ENCODE measurements at places on chromosomes 6 and 20.

DNA sequence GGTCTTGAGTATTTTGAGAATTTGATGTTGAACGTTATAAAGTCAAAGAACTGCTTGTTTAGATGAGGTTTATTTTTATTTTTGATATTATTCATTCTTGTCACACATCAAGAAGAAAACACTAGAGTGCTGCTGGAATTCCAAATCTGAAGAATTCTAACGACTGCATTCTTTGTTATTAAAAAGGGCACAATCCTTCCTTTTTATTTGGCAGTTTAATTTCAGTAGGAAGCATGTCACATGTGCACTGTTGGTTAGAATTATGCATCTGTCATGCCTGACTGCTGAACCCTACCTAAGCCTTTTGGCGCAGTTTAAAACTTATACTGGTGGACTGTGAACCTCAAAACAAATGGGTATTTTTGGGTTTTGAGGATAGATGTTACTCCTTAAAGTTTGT is 4.0 kb downstream of the ID4 start:
- peak; percentile 50 for DNase-seq

GRCh38 chr20:50237349-50237748 is 46.7 kb downstream of the CEBPB start:
- DNase-seq = no peak

- no peak for DNase-seq
Measured at GRCh38 chr6:128605961-128606360, 85.6 kb upstream of the PTPRK start.

DNA sequence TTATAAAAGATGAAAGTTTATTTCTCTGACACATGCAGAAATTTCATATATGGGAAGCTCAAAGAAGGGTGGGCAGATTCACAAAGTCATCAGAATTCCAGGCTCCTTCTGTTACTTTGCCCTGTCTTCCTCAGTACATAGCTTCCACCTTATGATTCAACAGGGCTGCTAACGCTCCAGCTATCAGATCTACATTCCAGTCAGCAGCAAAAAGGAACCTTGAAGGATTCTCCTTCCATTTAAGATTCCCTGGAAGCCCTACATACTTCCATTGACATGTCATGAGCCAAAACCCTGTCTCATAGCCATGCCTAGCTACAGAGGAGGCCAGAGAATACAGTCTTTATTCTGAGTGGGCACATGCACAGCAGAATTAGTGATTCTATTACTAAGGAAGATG is 103.3 kb downstream of the NCR2 start:
- DNase-seq = no peak

DNA sequence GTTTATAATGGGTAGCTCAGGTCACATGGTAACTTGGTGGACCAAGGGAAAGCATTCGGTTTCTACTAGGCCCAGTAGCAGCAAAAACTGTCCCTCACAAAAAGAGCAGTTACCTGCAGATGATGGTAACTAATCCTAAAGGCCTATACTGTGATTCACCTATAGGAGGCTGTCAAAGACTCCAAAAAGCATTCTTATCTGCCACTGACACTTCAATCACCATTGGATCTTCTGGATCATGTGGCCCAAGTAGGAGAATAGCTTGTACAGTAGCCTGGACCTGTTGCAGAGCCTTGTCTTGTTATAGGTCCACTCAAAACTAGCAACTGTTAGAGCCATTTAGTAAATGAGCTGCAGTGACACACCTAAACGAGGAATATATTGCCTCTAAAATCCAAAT is 23.2 kb upstream of the FILIP1 start:
- DNase-seq = no peak

- DNase-seq = no peak
Measured at GRCh38 chr6:25692472-25692871, 40.5 kb downstream of the SCGN start.

GRCh38 chr6:80469977-80470376 is 363.5 kb downstream of the BCKDHB start:
- DNase-seq = no peak

DNA sequence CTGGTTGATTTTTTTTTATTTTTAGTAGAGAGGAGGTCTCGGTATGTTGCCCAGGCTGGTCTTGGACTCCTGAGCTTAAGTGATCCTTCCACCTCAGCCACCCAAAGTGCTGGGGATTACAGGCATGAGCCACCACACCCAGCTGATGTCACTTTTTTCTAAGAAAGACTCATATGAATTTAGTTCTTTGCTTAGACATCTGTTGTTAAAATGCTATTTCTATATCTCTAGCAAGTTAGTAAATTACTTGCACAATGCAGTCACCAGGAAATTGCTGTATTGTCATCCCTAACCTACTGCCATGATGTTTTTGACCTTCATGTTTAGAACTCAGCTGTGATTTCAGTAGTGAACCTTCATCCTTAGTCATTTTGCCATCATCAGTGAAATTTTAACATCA is 5.7 kb downstream of the KDM1B start:
- no peak for DNase-seq

- DNase-seq = no peak
Measured at GRCh38 chr20:25055711-25056495, 2.0 kb downstream of the ACSS1 start.

GRCh38 chr6:153083869-153084268 is 47.2 kb downstream of the RGS17 start:
- no peak for DNase-seq

GRCh38 chr20:12203399-12203798 is 285.7 kb downstream of the BTBD3 start:
- DNase-seq = no peak

DNA sequence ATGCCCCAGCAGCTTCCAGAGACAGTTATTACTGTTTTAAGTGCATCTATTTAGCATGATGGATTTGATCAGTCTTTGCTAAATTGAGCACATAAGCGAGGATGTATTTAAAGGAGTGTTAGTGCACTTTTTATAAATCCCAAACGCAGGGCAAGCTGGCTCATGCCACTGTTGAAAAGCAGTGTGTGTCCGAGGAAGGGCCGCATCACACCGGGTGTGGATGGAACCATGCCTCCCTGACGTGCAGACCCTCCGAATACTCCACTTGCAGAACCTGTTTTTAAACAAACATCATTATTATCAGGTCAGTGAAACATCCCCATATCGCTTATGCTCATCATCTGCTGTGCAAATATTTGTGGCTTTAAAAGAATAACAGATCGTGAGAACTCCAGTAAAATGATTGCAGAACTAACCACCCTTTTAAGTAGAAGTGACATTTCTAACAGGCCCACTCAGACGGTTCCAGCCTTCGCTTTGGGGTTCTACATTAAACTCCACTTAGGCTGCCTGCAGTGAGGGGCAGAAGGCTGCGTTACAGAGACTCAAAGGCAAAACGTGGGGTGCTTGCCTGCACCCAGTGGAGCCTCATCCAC is 190.1 kb downstream of the CDH4 start:
- no peak for DNase-seq

GRCh38 chr6:14450578-14450977 is 333.0 kb downstream of the CD83 start:
- no peak for DNase-seq

DNA sequence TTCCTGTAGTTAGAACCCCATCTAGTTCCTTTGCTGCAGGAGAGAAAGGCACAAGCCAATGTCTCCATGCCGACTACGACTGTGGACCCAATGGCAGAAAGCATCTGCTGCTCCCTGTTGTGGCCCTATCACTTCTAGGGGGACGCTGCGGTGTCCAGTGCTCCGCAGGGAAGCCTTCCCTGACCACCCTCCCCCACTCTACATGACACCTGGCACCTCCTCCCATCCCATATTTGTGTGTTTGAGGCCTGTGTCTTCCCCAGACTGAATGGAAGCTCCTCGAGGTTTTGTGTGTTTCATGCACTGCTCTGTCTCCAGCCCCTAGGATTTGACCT is 159.5 kb downstream of the DTNBP1 start:
- no peak for DNase-seq

- no peak for DNase-seq
Measured at GRCh38 chr20:46196990-46197389, 78.9 kb downstream of the CD40 start.

- DNase-seq = no peak
Measured at GRCh38 chr6:43804550-43805223, 34.7 kb downstream of the VEGFA start.

- no peak for DNase-seq
Measured at GRCh38 chr20:29427201-29428060, 1830.0 kb upstream of the DEFB115 start.

- DNase-seq = peak; percentile 63
Measured at GRCh38 chr20:62357187-62357667, 9.9 kb downstream of the LAMA5 start.

GRCh38 chr6:150575836-150576235 is 23.8 kb upstream of the PLEKHG1 start:
- no peak for DNase-seq

- DNase-seq = no peak
Measured at GRCh38 chr6:134138226-134138975, 86.0 kb upstream of the SLC2A12 start.

GRCh38 chr20:45576995-45577394 is 2.1 kb downstream of the WFDC8 start:
- DNase-seq = no peak

GRCh38 chr6:3825851-3826581 is 23.2 kb upstream of the FAM50B start:
- DNase-seq = peak; percentile 86

- peak; percentile 96 for DNase-seq
Measured at GRCh38 chr6:131258816-131259476, 123.7 kb downstream of the AKAP7 start.

DNA sequence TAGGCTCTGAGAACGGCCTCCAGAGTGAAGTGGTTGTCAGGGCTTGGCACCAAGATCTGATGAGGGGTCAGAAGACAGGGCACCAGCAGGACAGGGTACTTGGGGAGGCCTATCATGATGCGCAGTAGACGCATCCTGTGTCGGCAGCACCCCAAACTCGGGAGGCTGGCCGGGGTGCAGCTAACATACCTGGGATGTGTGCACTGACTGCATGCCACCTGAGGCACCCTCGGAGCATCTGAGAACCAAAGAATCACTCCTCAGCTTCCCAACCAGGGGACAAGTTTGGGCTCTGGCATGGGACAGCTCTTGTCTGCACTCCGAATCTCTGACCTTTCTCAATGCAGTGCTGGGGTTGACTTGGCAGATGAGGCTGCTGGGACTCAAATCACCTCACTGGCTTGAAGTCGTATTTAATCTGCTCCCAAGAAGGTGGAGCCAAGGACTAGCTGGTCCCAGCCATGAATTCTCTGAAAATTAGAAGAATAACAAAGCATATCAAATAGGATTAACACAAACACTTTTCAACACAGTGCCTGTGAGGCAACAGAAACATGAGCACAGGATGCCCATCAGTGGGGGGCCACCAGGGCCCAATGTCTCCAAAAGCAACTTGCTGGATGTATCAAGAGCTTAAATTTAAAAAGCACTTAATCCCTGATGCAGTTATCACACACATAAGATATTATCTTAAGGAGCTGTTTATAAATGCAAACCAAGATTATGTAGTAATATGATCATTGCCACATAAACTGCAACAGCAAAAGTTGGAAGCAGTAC is 348.8 kb downstream of the PREX1 start:
- DNase-seq = no peak

DNA sequence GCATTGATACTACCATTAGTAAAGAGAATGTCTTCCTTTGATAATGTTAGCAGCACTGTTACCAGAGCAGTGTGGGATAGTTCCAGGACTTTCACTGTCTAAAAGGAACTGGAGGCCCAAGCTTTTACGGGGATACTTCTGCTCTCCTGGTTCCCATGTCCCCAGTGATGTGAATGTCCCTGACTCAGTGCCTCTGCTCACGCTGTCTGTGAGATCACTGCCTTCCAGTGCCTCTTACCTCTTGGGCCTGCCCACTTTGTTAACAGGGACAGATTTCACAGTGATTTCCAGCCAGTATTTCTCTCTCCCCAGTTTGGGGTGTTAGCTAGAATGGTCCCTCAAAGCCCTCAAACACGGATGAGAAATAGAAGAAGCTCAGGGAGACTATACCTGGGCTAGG is 14.4 kb downstream of the PTPRA start:
- DNase-seq = no peak

GRCh38 chr20:46010491-46011391 is 2.0 kb downstream of the MMP9 start:
- no peak for DNase-seq

DNA sequence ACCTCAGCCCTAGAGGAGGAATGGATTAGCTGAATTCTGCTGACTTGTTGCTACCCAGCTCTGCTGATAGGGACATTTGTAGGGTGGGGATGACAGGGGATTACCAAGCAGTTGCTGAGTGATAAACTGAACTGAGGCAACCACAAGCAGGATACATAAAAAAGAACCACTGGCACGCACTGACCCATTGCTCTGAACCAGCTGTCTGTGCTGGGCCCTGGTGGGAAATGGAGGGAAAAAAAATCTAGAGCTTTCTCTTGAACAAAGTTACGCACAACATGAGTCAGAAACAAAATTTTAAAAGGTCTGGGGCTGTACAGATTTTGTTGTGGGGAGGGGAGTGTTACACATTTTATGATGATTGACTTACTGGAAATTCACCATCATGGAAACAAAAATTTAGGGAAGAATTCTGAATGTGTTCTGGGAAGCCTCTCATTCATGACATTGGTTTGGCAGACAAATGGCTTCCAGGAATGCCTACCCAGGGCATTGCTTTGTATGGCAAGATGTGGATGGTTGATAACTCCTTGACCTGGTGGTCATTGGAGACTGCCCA is 37.7 kb downstream of the FOXO3 start:
- no peak for DNase-seq

GRCh38 chr6:132369526-132369925 is 31.7 kb downstream of the MOXD1 start:
- DNase-seq = no peak

DNA sequence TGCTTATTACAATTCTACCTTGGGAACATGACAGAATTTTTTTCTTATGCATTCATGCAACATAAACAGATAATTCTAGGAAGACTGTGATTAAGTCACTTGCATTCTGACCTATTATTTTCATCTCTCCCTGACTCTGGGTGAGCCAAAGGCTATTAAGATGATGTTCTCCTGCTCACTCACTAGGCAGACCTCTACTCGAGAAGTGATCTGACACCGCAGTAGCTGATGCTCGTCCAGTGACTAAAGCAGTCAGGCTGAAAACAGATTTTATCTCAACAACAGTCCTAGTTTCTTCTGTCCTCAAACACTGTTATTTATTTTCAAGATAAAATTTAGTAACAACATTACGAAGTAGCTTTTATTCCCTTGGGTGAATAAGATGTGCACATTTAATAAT is 17.3 kb downstream of the NAA20 start:
- no peak for DNase-seq

DNA sequence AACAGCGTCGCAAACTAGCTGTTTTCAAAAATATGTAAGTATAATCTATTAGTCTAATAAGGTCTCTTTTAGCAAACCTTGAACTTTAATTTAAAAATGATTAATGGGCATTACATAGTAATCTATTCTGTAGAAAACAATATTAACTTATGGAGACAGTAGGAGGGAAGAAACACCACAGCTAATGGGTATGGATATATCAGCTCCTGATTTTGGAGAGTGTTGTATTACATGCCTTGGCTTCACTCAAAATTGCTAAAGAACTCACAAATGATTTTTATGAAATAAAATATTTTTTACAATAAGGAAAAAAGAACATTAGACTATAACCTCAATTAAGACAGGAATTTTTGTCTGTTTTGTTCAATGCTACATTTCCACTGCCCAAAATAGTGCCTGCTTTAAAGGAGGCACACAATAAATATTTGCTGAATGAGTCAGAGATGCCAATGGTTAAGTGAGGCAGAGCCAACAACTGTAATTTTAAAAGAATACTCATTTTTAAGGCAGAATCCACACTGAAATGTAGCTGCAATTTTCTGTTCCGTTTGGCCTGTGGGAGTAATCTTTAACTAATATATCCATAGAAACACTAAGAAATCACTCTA is 15.7 kb downstream of the ATG5 start:
- DNase-seq = no peak

GRCh38 chr20:53244711-53245110 is 272.6 kb downstream of the TSHZ2 start:
- DNase-seq = no peak
